GM04504 (cell line): ENCODE measurements at places on chromosomes 11 and 22.

GRCh38 chr22:32919629-32920028, 118.1 kb downstream of the TIMP3 start:
- DNase-seq = no peak

DNA sequence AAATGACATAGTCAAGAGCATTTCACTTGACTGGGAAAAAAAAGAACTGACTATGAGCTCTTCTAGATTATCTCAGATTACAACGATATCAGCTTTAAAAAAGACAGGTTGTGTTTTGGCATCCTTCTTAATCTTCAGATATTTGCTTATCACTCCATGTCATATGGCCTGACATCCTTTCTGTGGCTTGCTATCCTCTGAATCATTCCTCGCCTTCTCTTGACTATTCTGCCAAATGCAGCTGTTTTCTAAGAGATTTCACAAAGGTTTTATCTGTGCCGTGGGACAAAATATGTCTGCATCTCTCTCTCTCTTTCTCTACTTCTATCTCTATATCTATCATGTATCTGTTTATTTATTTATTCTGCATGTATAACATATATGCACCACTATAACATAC, 746.1 kb downstream of the CNTN5 start:
- no peak for DNase-seq

- DNase-seq = no peak
These were observed 88.1 kb downstream of the TP53I11 start for GRCh38 chr11:44862558-44863101.

DNA sequence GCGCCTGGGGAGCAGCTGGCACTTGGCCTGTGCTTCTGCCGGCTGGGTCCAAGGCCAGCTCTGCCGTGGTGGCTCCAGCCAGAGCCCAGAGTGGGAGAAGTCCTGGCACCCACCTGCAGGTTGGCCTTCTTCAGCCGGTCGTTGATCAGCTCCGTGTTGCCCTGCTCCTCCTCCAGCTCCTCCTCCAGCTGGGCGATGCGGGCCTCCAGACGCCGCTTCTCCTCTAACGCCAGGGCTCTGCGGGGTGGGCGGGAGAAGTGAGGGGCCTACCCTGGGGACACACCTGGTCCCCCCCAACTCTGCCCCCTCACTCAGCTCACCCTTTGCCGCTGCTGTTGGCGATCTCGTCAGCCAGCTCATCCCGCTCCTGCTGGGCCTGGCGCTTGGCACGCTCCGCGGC, 32.6 kb downstream of the APOL1 start:
- DNase-seq = no peak

- no peak for DNase-seq
These were observed 852.5 kb upstream of the LRRC4C start for GRCh38 chr11:42311944-42312343.

DNA sequence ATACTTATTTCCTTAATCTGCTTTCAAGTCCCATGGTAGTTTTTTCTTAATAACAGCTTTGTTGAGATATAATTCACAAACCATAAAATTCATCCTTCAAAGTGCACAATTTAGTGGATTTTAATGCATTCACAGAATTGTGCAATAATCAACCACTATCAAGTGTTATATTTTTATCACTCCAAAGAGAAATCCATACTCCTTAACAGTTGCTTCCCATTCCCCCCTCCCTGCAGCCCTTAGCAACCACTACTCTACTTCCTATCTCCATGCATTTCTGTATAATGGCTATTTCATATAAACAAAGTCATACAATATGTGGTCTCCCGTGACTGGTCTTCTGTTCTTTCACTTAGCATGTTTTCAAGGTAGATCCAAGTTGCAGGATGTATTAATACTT, 18.8 kb upstream of the NUP50 start:
- DNase-seq = no peak

DNA sequence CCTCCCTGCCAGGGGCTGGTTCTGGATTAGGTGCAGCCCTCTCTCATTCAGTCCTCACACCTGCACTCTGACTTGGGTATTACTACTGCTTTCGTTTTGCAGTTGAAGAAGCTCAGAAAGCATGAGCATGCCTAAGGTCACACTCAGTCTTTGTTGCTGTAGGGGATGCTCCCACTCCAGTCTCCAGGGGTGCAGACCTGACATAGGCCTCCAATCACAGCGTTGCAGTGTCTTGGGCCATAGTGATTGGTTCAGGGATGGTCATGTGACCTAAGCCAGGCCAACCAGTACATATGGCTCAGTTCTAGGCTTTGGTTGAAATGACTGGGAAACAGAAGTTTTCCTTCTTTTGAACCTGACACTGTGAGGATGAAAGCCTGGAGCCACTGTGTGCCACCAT, 61.7 kb downstream of the FBXO7 start:
- no peak for DNase-seq

DNA sequence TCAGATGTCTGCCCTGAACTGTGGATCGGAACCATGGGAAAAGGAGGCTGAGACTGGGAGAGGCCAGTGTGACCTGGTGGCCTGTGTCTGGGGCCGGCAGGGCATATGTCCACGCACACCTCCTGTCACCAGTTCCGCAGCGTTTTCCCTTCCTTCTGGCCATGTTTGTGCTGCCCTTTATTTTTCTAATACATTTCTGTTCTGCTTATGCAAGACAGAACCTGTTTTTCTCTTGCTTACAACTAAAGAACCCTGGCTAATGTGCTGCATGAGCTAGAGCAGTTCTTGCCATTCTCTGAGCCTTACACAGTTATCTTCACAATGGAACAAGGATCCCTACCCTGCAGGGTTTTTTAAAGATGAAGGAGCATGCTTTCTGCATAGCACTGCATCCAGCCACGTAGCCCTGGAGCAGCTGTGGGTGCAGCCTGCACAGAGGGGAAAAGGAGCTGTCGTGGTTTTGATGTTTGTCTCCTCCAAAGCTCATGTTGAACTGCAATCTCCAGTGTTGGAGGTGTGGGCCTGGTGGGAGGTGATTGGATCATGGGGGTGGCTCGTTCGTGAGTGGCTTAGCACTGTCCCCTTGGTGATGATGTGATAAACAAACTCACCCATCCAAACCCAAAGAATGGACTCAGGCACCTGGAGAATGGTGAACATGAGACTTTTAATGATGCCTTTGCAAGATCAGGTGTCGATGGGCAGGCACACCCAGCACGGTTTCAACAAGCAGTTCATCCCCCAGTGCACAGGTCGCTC, 84.8 kb upstream of the SHANK2 start:
- no peak for DNase-seq

- no peak for DNase-seq
These were observed 13.6 kb downstream of the GNB1L start for GRCh38 chr22:19840955-19841640.

DNA sequence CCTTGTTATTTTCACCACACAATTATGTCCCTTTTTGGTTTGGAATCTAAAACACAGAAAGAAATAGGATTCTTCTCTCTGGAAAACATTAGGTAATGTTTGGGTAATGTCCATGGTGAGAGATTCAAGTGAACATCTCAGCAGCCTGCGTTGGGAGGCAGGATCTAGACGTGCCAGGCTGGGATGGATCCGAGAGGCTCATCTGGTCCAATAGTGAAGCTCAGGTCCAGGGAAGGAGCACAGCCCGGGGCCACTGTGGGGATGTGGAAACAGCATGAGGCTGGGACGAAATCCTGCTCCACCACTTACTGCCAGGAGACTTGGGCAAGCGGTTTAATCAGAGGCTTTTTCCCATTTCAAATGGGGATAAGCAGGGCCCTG, 109.9 kb downstream of the CSNK2A3 start:
- no peak for DNase-seq

DNA sequence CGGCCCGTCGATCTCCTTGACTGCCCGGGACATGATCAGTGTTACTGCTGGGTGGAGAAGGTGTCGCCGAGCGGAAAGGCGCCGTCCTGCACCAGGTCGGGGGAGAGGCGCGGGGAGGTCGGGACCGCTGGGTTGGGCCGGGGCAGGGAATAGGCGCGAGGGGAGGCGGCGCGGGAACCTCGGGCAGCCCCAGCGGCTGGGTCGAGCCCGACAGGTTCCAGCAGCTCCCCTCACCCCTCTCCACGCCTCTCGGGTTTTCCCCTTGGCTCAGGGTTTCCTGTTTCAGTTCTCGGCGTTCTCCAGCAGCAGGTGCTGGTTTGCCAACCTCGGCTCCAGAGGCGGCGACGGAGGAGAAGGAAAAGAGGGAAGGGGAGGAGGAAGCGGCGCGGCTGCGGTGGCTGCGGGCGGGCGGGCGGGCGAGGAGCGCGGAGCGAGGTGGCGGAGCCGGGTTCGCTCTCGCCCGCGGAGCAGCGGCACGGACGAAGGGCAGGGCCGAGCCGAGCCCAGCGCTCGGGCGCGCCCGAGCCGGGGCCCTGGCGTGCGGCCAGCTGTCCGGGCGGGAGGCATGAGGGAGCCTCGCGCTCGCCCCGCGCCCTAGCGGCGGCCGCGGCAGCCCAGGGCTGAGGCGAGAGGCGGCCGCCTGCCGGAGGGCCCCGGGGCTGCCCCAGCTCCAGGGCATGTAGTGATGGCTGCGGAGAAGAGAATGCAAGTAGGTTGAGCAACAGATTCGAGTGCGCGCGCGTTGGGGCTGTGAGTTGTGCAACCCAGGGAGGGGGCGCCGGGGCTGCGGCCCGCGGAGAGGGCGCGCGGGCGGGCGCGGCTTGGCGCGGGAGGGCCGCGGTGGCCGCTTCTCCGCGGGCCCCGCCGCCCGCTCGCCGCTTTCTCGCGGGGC, at the start of gene ZC3H12C:
ZC3H12C (plus strand) TSS at position 878 of the 892 bp plus-strand sequence. CDS start 20 bp downstream, outside the sequence.
- peak; percentile 68 for DNase-seq

- peak; percentile 35 for DNase-seq
These were observed 376.7 kb upstream of the CCDC179 start for GRCh38 chr11:23236826-23237555.

DNA sequence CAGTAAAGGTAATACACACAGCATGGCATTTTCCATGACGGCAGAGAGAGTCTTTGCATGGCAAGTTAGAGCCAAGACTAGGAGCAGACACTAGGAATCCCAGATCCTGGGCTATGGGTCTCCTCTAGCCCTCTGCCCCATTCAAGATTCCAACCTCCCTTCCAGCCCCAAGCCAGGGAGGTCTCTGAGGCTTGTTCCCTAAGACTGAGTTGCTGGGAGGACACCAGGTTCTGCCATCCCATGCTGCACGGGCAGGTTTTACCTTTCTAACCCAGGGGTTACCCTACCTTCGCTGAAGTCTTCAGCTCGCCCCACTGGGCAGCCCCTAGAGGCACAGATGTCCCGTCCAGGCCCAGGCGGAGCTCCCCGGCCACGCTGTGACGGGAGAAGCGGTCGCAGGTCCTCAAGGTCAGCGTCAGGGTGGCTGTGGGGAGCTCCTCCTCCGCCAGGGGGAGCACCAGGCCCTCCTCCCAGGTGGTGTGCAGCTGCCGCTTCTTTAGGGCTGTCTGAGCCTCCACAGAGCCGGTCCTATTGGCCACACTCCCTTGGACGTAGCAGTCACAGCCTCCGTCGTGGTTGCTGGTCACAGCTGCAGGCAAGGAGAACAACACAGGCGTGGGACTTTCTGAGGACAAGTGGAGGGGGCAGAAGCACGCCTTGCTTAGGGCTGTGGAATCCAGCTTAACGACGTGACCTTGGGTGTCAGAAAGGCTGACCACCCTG, 33.8 kb downstream of the SYT13 start:
- DNase-seq = no peak

GRCh38 chr11:94926271-94926625, 47.1 kb downstream of the CWC15 start:
- no peak for DNase-seq

GRCh38 chr11:57901756-57902155, 121.9 kb upstream of the OR9Q1 start:
- no peak for DNase-seq

DNA sequence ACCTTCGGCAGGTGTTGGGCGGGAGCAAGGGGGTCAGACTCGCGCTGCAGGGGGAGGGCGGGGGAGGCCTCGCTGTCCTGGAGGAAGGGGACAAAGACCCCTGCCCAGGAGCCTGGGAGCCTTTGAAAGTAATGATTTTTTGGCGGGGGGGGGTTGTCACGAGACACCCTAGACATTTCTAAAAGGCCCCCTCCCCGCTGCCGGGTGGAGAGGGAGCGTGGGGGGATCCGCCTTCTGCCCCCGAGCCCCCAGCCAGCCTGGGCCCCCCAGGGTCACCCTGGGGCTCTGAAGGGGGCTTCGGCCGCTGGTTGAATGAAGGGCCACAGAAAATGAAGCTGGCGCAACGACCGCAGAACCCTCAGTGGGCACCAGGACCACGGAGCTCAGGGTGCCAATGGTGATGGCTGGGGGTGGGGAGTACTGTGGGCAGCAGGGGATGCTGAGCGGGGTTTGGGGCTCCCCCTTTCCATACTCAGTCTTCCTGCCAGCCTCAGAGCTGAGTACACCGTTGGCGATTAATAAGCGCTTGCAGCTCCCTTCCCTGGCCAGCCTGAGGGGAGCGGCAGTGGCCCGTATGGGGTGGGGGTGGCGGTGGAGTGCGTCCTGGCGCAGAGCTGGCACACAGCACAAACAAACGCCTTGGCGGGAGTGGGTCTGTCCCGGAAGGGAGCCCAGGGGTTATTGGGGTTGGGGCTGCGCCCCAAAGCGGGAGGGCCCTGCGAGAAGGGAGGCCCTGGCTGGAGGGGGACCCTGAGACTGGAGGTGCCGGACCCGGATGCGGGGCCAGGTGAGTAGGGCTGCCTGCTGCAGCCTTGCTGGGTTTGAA, 1.2 kb upstream of the DUSP8 start:
- DNase-seq = no peak

- no peak for DNase-seq
These were observed 10.1 kb downstream of the ACO2 start for GRCh38 chr22:41478891-41479521.

DNA sequence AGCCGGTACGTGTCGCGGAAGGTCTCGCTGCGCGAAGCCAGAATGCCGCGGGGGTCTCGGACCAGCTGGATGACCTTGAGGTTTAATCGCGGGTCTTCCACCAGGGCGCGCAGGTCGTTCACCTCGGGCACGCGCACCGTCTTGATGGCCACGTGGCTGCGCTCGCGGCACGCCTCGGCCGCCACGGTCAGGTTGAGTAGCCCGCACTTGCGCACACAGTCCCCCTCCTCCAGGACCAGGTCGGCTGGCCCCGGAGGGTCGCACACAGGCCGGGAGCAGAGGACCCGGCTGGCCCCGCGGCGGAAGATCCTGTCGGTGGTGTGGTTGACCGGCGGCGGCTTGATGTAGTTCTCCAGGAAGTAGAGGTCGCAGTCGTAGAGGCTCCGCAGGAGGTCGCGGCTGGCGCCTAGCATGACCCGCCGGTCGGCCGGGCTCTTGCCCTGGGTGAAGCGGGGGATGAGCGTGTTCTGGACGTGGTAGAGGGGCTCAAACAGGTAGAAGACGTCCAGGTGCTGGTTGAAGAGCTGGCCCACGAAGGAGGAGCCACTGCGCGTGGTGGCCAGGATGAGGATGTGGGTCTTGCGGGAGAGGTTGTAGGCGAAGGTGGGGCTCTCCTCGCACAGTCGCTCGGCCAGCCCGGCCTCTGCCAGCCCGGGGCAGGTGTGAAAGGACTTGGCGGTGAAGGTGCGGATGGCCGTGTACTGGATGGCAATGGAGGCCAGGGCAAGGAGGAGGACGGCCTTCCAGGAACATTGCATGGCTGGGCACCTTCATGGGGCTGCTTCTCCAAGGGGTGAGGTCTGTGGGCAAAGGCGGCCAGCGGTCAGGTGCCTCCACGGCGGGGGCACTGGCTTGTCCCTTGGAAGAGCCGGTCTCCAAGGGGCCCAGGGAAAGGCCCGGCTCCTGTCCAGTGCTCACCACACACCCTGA, 15.0 kb downstream of the CHST1 start:
- no peak for DNase-seq
